ENCODE measurements at places on chromosomes 16 and 17. TPM values are rescaled to one million over a fixed set of nuclear protein-coding genes. Genes with fewer than 3 reads are reported as not detected.

ADORA2B gene
- 0.35 TPM for total RNA-seq

CDH3 gene
- 0.33 TPM for total RNA-seq

C17orf58 gene
- total RNA-seq: 6.9 TPM

PABPN1L gene
- total RNA-seq: 0.23 TPM

MAP3K3 gene
- 11.6 TPM for total RNA-seq

ZNF469 gene
- 0.38 TPM for total RNA-seq

PRRT2 gene
- 0.33 TPM for total RNA-seq

TMEM97 gene
- 29.6 TPM for total RNA-seq

ACSM2B gene
- 535 TPM for total RNA-seq

QPRT gene
- total RNA-seq: 143 TPM

PLK1 gene
- total RNA-seq: 1.0 TPM

SPNS3 gene
- not detected for total RNA-seq

IGF2BP1 gene
- 1.2 TPM for total RNA-seq

PROCA1 gene
- 0.73 TPM for total RNA-seq

CDRT15 gene
- total RNA-seq: not detected

Measured in left lobe of liver (tissue), 2 donors.